Testis (tissue), 5 donors: ENCODE measurements at places on chromosomes 5 and 9. TPM values are rescaled to one million over a fixed set of nuclear protein-coding genes. Genes with fewer than 3 reads are reported as not detected.

GCNT4 gene
- 1.8 TPM for total RNA-seq

NR3C1 gene
- total RNA-seq: 34.3 TPM

DNA sequence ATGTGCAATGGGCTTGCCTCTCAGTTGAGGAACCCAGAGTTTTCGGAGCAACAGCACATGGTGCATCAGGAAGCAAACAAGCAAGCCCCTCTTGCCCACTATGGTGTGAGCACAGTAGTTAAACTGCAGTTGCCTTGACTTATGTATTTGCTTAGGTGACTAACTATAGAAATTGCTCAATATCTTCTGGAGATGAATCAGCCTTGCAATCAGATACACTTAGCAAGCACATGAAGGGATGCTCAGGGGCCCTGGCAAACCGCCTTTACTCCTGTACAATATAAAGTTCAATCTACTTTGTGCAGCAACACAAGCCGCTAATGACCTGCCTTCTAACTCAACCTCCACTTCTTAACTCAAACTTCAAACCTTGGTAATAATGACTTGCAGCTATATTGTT is 581.7 kb upstream of the RIOK2 start:
- no peak for DNase-seq

- no peak for DNase-seq
These were observed 11.1 kb upstream of the NRG2 start for GRCh38 chr5:140054086-140054689.

GRCh38 chr9:129052592-129052991 is 16.2 kb downstream of the MIGA2 start:
- DNase-seq: peak; percentile 28
